ENCODE measurements at places on chromosomes 5 and 9. TPM values are rescaled to one million over a fixed set of nuclear protein-coding genes. Genes with fewer than 3 reads are reported as not detected.

The ADAMTS16 gene
- polyA plus RNA-seq = not detected

The ZBED3 gene
- polyA plus RNA-seq = not detected

The TEK gene
- 0.07 TPM for polyA plus RNA-seq

GRCh38 chr5:164742025-164742424 lies 1236.6 kb downstream of the MAT2B start:
- DNase-seq = no peak
